Large intestine (tissue), 12 donors: ENCODE measurements at places on chromosomes 4 and X. TPM values are rescaled to one million over a fixed set of nuclear protein-coding genes. Genes with fewer than 3 reads are reported as not detected.

GRCh38 chr4:39846705-39847104 is 131.0 kb downstream of the PDS5A start:
- peak; percentile 76 for DNase-seq
- no peak overlapping the region for H3K4me3 ChIP-seq
- H3K4me1 ChIP-seq, result peaks cover 14% of the 10 kb centered on the region
- no peaks in the 10 kb centered on the region for H3K27me3 ChIP-seq

DNA sequence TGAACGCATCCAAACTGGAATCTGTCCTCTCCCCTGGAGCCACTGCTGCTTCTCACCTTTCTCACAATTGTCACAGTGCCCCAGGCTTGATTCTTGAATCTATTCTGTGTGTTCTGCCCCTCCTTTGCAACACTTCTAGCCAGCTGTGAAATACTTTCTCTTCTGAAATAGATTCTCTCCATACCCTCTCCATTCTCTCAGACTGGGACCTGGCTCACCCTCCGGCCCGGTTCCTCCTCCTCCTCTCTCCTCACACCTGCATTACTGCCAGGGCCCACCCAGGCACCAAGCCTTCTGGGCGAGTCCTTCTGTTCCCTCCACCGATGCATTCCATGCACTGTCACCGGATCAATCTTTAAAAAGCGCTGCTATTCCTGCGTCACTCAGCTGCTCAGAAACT is 336.1 kb downstream of the UNC5C start:
- DNase-seq, result no peak
- H3K27ac ChIP-seq, result no peak overlapping the region
- H3K27me3 ChIP-seq, result peaks cover 6% of the 10 kb centered on the region
- H3K36me3 ChIP-seq, result no peaks in the 10 kb centered on the region

GRCh38 chr4:152382057-152382785 is 153.7 kb downstream of the FBXW7 start:
- no peaks in the 10 kb centered on the region for H3K4me1 ChIP-seq
- no peak overlapping the region for H3K27ac ChIP-seq
- H3K4me3 ChIP-seq, result no peak overlapping the region
- no peaks in the 10 kb centered on the region for H3K27me3 ChIP-seq

DNA sequence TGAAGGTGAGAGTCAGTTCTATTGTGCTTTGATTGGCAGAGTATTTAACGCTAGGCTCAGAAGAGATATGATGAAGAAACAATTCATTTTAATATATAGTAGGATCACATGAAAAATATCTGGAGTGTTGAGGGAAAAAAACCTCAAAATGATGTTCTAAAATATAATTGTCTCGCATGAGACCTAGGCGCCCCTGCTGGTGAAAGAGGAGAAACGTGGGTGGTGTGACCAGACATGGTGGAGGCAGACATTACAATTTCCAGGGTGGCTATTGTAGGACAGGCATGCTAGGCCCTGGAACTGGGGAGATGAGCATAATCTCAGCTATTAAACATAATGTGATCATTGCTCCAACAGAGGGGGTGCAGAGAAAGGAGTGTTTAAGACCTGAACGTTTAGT is 210.0 kb downstream of the HS3ST1 start:
- no peak for DNase-seq
- no peaks in the 10 kb centered on the region for H3K4me1 ChIP-seq
- H3K27ac ChIP-seq, result no peak overlapping the region
- no peaks in the 10 kb centered on the region for H3K36me3 ChIP-seq
- no peaks in the 10 kb centered on the region for H3K27me3 ChIP-seq
- H3K4me3 ChIP-seq, result no peak overlapping the region

- no peak overlapping the region for H3K27ac ChIP-seq
- H3K27me3 ChIP-seq, result no peaks in the 10 kb centered on the region
- H3K4me3 ChIP-seq, result no peak overlapping the region
Observed at GRCh38 chr4:151469970-151470369, 61.0 kb downstream of the FHIP1A start.

- H3K4me3 ChIP-seq, result no peak overlapping the region
- no peak for DNase-seq
- no peaks in the 10 kb centered on the region for H3K36me3 ChIP-seq
- no peak overlapping the region for H3K27ac ChIP-seq
- no peaks in the 10 kb centered on the region for H3K4me1 ChIP-seq
Observed at GRCh38 chr4:183074288-183074990, 24.6 kb upstream of the WWC2 start.

The TEX28 gene
- polyA plus RNA-seq, result not detected
